SHP77 treated with DMSO at 0.1 percent for 48 hours (cell line): ENCODE measurements at places on chromosomes 16 and 17.

- DNase-seq: no peak
These were observed 180.6 kb downstream of the PCTP start for GRCh38 chr17:55931446-55931845.

GRCh38 chr16:10566613-10567012, 13.8 kb downstream of the EMP2 start:
- no peak for DNase-seq

DNA sequence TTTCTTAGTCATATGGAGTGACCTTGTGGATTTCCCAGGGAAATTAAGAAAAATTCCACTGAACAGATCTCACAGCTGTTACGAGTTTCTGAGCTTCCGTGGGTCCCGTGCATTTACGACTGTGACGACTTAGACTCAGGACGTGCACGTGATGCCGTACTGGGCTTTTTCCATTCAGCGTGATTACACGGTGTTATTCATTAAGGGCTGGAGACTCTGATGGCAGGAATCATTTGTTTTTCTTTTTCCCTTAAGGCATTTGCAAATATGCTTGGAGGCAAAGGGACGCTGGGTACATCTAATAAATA, 57.2 kb downstream of the TBC1D16 start:
- DNase-seq: no peak

- DNase-seq: no peak
These were observed 15.0 kb upstream of the SLC12A3 start for GRCh38 chr16:56849690-56850680.

DNA sequence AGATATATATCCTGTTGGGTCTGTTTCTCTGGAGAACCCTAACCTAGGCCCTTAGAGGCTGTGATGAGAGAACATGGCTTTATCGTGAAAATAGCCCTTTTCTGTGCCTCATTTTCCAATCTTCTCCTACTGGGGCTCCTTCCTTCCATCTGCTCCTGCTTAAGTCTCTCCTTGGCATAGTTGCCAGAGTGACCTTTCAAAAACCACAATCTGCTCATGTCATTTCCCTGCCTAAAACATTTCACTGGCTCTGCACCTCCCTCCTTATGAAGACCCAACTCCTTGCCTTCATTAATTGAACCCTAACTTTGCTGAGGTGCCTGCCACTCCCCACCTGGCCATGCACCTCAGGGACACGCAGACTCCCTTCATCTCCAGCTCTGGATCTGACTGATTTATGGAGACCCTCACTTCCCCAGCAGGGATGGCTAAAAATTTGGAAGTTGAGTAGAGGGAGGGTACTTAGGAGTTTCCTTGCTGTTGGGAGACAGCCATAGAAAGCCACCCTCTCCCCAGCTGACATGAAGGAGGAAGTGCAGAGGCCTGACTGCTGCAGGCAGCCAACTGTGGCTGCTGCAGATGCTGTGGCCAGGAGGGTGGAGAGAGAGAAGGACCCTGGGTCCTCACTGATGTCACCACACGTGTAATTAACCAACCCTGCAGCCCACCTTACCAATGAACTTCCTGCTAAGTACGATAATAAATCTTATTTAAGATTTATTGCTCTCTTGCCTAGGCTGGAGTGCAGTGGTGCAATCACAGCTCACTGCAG, 6.3 kb upstream of the GGA2 start:
- DNase-seq: no peak

- no peak for DNase-seq
These were observed 2.0 kb downstream of the KLHL11 start for GRCh38 chr17:41863074-41863848.

- DNase-seq: no peak
These were observed 26.5 kb upstream of the ZNF469 start for GRCh38 chr16:88356124-88356726.

GRCh38 chr16:67039260-67040020, 10.5 kb downstream of the CBFB start:
- no peak for DNase-seq

- no peak for DNase-seq
These were observed 42.9 kb upstream of the NUDT7 start for GRCh38 chr16:77679391-77679790.

DNA sequence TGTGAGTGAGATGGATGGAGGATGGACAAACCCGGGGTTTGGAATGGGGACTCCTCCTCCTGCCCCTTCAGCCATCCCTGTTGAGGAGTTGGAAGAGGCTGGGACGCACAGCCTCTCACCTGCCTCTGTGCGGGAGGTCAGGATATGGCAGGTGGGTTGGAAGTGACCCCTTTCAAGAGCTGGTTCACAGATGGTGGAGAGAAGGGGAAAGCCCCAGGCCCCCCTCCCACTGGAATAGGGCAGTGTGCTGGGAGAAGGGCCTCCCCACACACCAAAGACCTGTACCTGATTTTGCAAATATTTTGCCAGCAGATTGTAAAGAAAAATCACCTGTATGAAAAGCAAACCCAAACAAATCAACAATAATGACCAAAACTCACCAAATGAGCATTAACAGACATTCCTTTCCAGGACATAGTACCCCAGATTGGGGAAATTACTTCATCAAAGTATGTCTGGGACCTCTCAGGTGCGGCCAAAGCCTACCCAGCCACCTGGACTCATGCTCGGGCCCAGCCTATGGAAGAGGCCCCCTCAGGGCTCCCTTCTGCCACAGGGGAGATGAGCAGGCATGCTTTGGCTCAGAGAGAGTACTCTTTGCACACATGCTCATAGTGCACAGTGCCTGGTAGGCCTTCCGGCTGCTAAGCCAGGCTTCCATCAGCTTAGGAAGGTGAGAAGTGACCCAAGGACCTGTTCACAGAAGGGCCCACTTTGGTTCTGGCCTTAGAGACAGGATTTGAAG, 7.8 kb downstream of the SLC47A2 start:
- no peak for DNase-seq
